ENCODE measurements at places on chromosomes 16 and 17. TPM values are rescaled to one million over a fixed set of nuclear protein-coding genes. Genes with fewer than 3 reads are reported as not detected.

GRCh38 chr16:19882186-19882585 is 2.5 kb downstream of the GPRC5B start:
- no peak for DNase-seq

- no peak for DNase-seq
These were observed 710 bp downstream of the TRAPPC1 start for GRCh38 chr17:7930841-7931631.

RGS9 gene
- total RNA-seq = 13.4 TPM

- DNase-seq = no peak
These were observed 52.6 kb downstream of the COX10 start for GRCh38 chr17:14121952-14122351.

DNA sequence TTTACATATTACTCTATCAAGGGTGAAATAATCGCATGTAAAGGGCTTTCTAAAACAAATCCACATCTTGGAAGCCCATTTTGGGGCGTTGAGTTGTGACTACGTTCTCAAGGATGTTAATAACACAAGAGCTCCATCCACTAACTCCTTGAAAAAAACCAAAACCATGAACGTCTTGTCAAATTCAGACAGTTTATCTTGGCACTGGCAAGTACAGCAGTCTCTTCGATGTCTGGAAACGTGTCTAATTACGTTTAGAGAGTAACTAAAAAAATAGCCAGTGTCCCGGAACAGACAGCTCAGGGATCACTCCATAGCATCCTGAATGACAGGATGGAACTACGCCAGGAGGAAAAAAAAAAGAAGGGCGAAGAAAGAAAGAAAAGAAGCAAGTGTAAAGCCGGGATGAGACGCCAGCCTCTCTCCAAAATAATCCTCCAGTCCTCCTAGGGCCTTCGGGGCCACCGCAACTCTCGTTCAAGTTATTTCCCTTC is 954 bp downstream of the MYO1D start:
- DNase-seq = no peak

- DNase-seq = no peak
These were observed 29.2 kb upstream of the LITAF start for GRCh38 chr16:11615748-11616447.

UTS2R gene
- total RNA-seq = not detected

GRCh38 chr16:79582789-79583188 is 17.7 kb downstream of the MAF start:
- no peak for DNase-seq

TEFM gene
- 24.1 TPM for total RNA-seq

GRCh38 chr16:69326172-69326873 is 4.1 kb downstream of the PDF start:
- DNase-seq = peak; percentile 57

GRCh38 chr16:46736695-46737094 is 11.4 kb downstream of the MYLK3 start:
- DNase-seq = no peak

GRCh38 chr17:69320210-69320907 is 6.6 kb downstream of the ABCA5 start:
- DNase-seq = no peak

- DNase-seq = no peak
These were observed 436.7 kb downstream of the KIF2B start for GRCh38 chr17:54259476-54259875.

- no peak for DNase-seq
These were observed 167.9 kb upstream of the ZFHX3 start for GRCh38 chr16:73215678-73216377.

FOXL1 gene
- 5.1 TPM for total RNA-seq

All from stomach (tissue), 19 donors.